Tibial nerve (tissue), 4 donors: ENCODE measurements at places on chromosomes 5 and 9. TPM values are rescaled to one million over a fixed set of nuclear protein-coding genes. Genes with fewer than 3 reads are reported as not detected.

DNA sequence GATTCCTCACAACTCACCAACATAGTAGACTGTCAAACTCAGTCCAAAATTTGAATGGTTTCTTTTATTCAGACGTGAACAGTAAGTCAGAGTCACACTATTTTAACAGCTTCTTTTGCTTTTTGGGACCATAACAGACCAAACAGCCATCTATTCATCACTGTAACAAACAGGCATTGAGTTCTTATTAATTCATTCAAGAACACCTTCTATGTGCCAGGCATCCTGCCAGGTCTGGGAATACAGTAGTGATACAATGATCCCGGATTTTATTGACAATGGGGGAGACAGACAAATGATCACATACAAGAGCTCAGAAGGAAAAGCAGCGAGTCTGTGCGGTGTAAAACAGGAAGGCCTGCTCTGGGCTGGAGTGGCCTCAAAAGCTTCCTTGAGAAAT, 153.3 kb upstream of the ERCC6L2 start:
- no peaks in the 10 kb centered on the region for H3K27me3 ChIP-seq
- no peak for DNase-seq
- H3K27ac ChIP-seq, result peak overlapping the region; percentile 8
- no peak overlapping the region for H3K4me3 ChIP-seq

- no peak for DNase-seq
- no peaks in the 10 kb centered on the region for H3K36me3 ChIP-seq
- no peaks in the 10 kb centered on the region for H3K27me3 ChIP-seq
- peak overlapping the region; percentile 64 for H3K27ac ChIP-seq
Measured at GRCh38 chr9:134318941-134319305, 7.3 kb upstream of the RXRA start.

GRCh38 chr5:59260973-59261372, 632.6 kb downstream of the PDE4D start:
- DNase-seq, result no peak
- no peaks in the 10 kb centered on the region for H3K27me3 ChIP-seq
- H3K4me3 ChIP-seq, result no peak overlapping the region
- H3K36me3 ChIP-seq, result no peaks in the 10 kb centered on the region
- no peak overlapping the region for H3K27ac ChIP-seq
- peaks cover 3% of the 10 kb centered on the region for H3K4me1 ChIP-seq

The PCDHA1 gene
- not detected for total RNA-seq

DNA sequence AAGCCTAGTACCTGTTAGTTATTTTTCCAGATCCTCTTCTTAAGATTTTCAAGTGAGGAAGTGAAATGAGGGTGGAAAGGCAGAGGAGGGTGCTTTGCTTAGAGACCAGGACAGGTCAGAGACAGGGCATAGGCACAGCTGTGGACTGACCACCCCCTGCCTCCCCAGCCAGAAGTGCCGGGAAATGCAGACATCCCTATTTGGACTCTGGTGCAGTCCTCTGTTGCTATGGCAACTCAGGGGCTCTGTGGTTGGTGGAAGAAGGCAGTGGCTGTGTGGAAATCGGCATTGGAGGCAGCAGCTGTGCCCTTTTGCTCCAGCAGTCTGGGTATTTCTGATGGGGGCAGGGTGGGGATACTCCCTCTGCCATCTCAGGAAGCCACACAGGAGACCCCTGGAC, 43.3 kb upstream of the NDFIP1 start:
- peaks cover 43% of the 10 kb centered on the region for H3K4me1 ChIP-seq
- H3K36me3 ChIP-seq, result no peaks in the 10 kb centered on the region
- DNase-seq, result no peak
- peak overlapping the region; percentile 93 for H3K27ac ChIP-seq

GRCh38 chr5:78761840-78762239, 113.3 kb upstream of the LHFPL2 start:
- no peaks in the 10 kb centered on the region for H3K36me3 ChIP-seq
- no peak overlapping the region for H3K27ac ChIP-seq
- no peaks in the 10 kb centered on the region for H3K27me3 ChIP-seq
- DNase-seq, result no peak

DNA sequence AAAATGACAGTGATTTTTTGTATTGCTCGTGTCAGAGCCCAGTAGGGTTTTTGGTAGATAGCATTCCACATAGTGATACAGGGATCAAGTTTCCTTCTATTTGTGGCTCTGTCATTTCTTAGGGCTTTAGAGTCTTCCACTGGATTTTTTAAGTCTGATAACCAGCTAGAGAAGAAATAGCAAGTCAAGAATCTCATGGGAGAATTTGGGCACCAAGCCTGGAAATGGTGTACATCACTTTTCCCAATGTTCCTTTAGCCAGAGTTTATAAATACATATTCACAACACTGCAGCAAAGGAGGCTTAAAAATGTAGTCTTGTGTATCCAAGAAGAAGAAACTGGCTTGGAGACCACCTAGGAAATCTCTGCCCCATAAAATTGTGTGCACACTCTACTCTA, 647.1 kb upstream of the KLF4 start:
- H3K36me3 ChIP-seq, result no peaks in the 10 kb centered on the region
- H3K4me3 ChIP-seq, result no peak overlapping the region
- H3K27ac ChIP-seq, result no peak overlapping the region

GRCh38 chr9:131960851-131961495, 118.7 kb downstream of the MED27 start:
- H3K27me3 ChIP-seq, result no peaks in the 10 kb centered on the region
- H3K4me1 ChIP-seq, result peaks cover 22% of the 10 kb centered on the region
- no peak overlapping the region for H3K4me3 ChIP-seq

GRCh38 chr5:108345541-108346171, 36.2 kb downstream of the FBXL17 start:
- H3K27me3 ChIP-seq, result no peaks in the 10 kb centered on the region
- H3K36me3 ChIP-seq, result no peaks in the 10 kb centered on the region
- H3K4me1 ChIP-seq, result no peaks in the 10 kb centered on the region
- no peak overlapping the region for H3K27ac ChIP-seq
- no peak overlapping the region for H3K4me3 ChIP-seq
- DNase-seq, result no peak

GRCh38 chr5:113213551-113214425, 221.0 kb downstream of the TSSK1B start:
- H3K4me1 ChIP-seq, result peaks cover 18% of the 10 kb centered on the region
- no peaks in the 10 kb centered on the region for H3K36me3 ChIP-seq
- no peaks in the 10 kb centered on the region for H3K27me3 ChIP-seq
- no peak for DNase-seq
- no peak overlapping the region for H3K4me3 ChIP-seq
- no peak overlapping the region for H3K27ac ChIP-seq

DNA sequence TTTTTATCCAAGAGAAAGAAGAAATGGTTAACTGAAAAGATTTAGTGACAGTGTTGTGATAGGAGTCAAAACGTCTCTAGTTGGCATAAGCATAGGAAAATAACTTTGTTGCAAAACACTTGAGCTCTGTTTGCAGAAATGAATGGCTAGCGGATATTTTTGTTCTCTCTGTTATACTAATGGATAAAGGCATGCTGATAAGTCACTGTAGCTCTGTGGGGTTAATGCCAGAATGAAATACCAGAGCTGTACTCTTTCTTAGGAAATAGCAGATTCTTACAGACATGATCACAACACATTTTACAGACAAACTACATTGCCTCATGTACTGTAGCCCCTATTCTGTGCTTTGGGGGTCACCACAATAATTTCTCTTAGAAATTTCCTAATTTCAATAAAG, 202.8 kb downstream of the DMRTA1 start:
- no peak overlapping the region for H3K4me3 ChIP-seq
- H3K27me3 ChIP-seq, result no peaks in the 10 kb centered on the region
- DNase-seq, result no peak
- H3K36me3 ChIP-seq, result no peaks in the 10 kb centered on the region
- peaks cover 17% of the 10 kb centered on the region for H3K4me1 ChIP-seq

DNA sequence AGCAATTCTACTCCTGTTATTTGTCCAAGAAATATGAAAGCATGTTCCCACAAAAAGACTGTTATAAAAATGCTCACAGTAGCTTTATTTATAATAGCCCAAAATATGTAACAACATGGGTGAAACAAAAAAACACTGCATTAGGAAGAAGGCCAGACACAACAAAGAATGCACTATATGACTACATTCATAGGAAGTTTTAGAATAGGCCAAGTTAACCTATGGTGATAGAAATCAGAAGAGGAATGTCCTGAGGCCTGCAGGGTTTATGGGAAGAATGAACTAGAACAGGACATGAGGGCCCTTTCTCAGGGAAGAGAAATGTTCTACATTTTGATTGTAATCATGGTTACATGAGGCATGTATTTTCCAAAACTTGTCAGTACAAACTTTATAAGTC, 24.7 kb upstream of the TAS2R1 start:
- H3K36me3 ChIP-seq, result no peaks in the 10 kb centered on the region
- no peaks in the 10 kb centered on the region for H3K4me1 ChIP-seq
- no peaks in the 10 kb centered on the region for H3K27me3 ChIP-seq
- no peak overlapping the region for H3K27ac ChIP-seq

GRCh38 chr5:892394-893136, at the start of the genes BRD9 and TRIP13:
BRD9 (minus strand) TSS chr5:892801; CDS start chr5:892657, 144 bp downstream.
TRIP13 (plus strand) TSS chr5:892884; CDS start chr5:892999, 115 bp downstream.
- H3K4me3 ChIP-seq, result peak within 1 kb of the TSS; percentile 80
- H3K4me1 ChIP-seq, result no peaks in the 10 kb centered on the region
- DNase-seq, result peak; percentile 54
- peaks cover 37% of the 10 kb centered on the region for H3K36me3 ChIP-seq

The GCNT4 gene
- total RNA-seq, result 0.90 TPM

The SLC6A19 gene
- not detected for total RNA-seq

DNA sequence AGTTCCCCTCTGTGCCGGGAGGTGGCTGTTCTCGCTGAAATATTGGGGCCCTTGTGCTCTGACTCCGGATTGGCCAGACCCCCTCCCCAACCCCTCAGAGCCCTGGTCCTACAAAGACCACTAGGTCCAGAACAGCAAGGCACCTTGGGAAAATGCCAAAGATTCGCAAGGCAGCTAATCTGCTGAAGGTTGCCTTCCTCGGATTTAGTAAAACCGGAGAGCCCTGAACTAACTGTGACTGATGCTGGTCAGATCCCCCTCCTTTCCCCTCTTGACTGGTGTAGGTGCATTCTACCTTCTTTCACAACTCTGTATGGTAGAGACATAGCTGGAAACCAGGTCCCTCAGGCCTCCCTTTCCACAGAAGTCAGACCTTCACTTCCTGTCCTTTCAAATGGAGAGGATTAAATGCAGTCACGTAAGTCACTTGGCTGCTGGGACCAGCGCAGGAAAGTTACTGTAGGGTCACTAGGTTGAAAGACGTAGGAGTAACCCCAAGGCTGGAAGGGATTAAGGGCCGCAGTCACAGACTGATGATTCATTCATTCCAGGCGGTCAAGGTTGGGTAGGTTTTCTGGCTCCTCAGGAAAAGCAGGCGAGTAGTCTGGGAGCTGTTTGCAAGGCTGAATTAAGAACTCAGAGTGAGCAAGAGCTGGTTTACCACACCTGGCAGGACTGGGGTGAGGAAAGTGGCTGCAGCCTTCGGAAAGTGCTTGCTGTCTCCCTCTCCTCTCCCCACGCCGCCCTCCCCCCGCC, 5.3 kb downstream of the BARX1 start:
- H3K27me3 ChIP-seq, result peaks cover 99% of the 10 kb centered on the region
- H3K4me1 ChIP-seq, result peaks cover 78% of the 10 kb centered on the region
- no peak overlapping the region for H3K4me3 ChIP-seq

The SLC6A7 gene
- not detected for total RNA-seq

The PCDHA12 gene
- 4.9 TPM for total RNA-seq

DNA sequence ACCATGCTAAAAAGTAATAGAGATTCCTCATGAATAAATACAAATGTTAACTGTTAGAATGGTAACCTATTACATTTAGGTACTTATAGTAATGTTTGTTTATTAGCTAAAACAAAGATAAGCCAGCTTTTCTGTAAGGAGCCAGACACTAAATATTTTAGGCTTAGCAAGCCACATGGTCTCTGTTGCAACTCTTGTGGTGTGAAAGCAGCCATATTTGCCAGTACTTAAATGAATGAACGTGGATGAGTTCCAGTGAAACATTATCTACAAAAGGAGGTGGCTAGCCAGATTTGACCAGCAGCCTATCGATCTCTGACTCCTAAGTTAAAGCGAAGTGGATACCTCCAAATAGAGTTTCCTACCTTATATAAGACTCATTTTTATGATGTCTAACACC, 331.6 kb downstream of the CDH12 start:
- no peak for DNase-seq
- H3K27ac ChIP-seq, result no peak overlapping the region
- no peaks in the 10 kb centered on the region for H3K4me1 ChIP-seq
- no peak overlapping the region for H3K4me3 ChIP-seq
- no peaks in the 10 kb centered on the region for H3K36me3 ChIP-seq

DNA sequence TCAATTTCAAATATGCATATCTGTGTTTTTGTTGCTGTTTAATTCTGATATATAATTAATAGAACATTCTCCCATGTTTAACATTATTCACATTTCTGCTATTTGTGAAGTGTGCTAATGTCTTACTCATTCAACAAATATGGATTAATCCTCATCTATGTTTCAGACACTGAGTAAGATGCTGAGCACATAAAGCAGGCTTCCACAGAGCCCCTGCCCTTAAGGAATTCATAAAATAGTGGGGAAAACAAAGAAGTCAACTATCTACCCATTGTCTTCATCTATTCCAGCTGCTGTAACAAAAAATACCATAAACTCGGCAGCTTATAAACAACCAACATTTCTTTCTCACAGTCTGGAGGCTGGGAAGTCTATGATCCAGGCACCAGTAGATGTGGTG, 333.3 kb downstream of the SEMA5A start:
- DNase-seq, result no peak
- H3K4me1 ChIP-seq, result no peaks in the 10 kb centered on the region
- H3K27me3 ChIP-seq, result no peaks in the 10 kb centered on the region
- no peaks in the 10 kb centered on the region for H3K36me3 ChIP-seq

- no peaks in the 10 kb centered on the region for H3K27me3 ChIP-seq
- no peaks in the 10 kb centered on the region for H3K36me3 ChIP-seq
Measured at GRCh38 chr5:20554001-20554400, 566.0 kb upstream of the CDH18 start.

The AMACR gene
- total RNA-seq, result 3.7 TPM

The PCDHAC1 gene
- total RNA-seq, result 2.8 TPM

The ACOT12 gene
- total RNA-seq, result not detected

The SOWAHA gene
- total RNA-seq, result 0.44 TPM

DNA sequence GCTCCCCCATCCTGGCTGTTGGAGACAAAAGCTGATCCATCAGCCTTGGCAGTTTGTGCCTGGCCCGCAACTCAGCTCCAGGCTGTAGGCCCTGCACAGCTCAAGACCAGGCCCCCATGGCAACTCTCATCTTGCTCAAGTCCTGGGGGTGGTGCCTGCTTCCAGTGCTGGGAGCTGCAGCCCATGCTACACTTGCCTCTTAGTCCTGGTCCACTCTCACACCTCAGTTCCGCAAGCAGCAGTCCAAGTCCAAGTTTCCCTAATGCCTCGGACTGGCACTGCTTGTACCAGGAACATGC, 14.2 kb downstream of the AHRR start:
- H3K36me3 ChIP-seq, result no peaks in the 10 kb centered on the region
- H3K27ac ChIP-seq, result no peak overlapping the region
- no peak overlapping the region for H3K4me3 ChIP-seq
- no peak for DNase-seq

- no peaks in the 10 kb centered on the region for H3K4me1 ChIP-seq
- DNase-seq, result no peak
- no peak overlapping the region for H3K4me3 ChIP-seq
- no peaks in the 10 kb centered on the region for H3K27me3 ChIP-seq
Measured at GRCh38 chr5:159465604-159466003, 135.3 kb upstream of the IL12B start.

GRCh38 chr5:683551-684481, 9.3 kb downstream of the TPPP start:
- DNase-seq, result no peak
- H3K27ac ChIP-seq, result no peak overlapping the region
- H3K36me3 ChIP-seq, result no peaks in the 10 kb centered on the region
- no peaks in the 10 kb centered on the region for H3K27me3 ChIP-seq
- no peak overlapping the region for H3K4me3 ChIP-seq
- H3K4me1 ChIP-seq, result no peaks in the 10 kb centered on the region
